ENCODE measurements at places on chromosomes 16 and 17. TPM values are rescaled to one million over a fixed set of nuclear protein-coding genes. Genes with fewer than 3 reads are reported as not detected.

Gene CTRB1
- total RNA-seq: not detected

Gene CDH16
- not detected for total RNA-seq

Gene DRC7
- not detected for total RNA-seq

Gene KCNG4
- total RNA-seq: not detected

Gene ST6GALNAC2
- 10.3 TPM for total RNA-seq

Gene ABCA6
- total RNA-seq: 74.6 TPM

Data from urinary bladder (tissue), 4 donors.